ENCODE measurements at places on chromosomes 16 and 17.

DNA sequence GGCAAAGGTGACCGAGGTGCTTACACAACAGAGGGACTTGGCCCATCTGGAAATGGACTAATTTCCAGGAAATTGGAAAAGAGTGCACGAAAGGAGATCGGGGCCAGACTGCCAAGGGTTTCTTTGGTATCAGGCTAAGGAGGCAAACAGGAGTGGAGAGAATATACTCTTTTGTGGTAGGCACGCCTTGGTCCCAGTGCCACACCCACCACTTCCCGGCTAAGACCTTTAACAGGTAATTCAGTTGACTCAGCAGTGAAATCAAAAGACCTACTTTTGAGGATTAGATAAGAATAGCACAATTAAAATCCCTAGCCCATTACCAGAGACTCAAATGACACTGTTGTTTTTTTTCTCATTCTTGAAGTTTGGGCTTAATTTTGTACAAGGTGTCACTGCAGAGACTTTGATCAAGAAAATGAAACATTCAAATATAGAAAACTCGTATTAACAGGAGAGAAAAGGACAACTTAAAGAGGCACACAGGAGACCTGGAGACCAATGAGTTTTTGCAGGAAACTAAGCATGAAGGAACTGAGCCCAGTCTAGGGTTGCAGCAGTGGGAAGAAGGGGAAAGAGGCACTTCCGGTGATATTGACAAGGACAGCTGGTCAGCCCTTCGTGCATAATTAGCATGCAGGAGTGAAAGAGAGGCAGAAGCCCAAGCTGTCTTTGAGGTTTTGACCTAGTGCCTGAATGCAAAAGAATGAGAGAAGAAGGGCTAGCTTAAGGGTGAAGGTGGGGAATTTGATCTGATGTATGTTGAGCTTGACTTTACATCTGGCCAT is 265.5 kb upstream of the CCL2 start:
- DNase-seq: no peak

- no peak for DNase-seq
These were observed 26.3 kb upstream of the SSTR5 start for GRCh38 chr16:1045993-1046911.

- DNase-seq: no peak
These were observed 25.4 kb upstream of the ITGB4 start for GRCh38 chr17:75695830-75696271.

GRCh38 chr17:11832401-11833137 is 164.7 kb downstream of the ZNF18 start:
- DNase-seq: no peak

All from CD4-positive, alpha-beta T cell treated with Interleukin-15 for 1 hour (primary cell).